WTC11 (cell line): ENCODE measurements at places on chromosomes 5 and 9. TPM values are rescaled to one million over a fixed set of nuclear protein-coding genes. Genes with fewer than 3 reads are reported as not detected.

DNA sequence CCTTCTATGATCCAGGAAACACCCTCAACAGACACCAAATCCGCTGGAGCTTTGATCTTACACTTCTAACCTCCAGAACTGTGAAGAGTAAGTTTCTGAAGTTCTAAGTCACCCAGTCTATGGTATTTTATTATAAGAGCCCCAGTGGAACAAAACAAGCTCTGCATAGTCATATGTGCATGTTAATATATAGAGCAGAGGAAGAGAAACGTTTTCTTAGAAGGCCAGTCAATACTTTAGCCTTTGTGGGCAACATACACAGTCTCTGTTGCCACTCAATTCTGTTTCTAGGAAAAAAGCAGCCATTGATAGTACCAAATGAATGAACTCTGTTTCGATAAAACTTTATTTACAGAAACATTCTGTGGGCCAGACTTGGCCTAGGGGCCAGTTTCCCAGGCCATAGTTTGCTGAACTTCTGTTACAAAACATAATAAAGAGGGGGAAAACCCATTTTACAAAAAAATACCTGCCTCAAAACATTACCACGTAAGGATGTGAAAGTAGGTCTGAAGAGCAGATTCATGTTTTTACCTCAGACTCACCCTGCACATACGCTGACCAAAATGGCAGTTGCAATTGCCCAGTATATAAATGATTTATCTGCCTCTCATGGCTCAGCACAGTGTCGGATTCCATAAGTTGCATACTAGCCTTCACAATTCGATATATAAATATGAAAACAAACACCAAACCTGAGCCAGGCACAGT lies 350.5 kb downstream of the SLIT3 start:
- no peak overlapping the region for H3K27ac ChIP-seq
- no peaks in the 10 kb centered on the region for H3K36me3 ChIP-seq
- DNase-seq, result no peak

Gene SNCB
- 6.8 to 13.4 TPM (median 9.6 TPM) in 3 replicates for total RNA-seq

GRCh38 chr5:68528821-68529273 lies 313.3 kb downstream of the PIK3R1 start:
- peaks cover 17% of the 10 kb centered on the region for H3K36me3 ChIP-seq
- H3K27ac ChIP-seq, result no peak overlapping the region
- DNase-seq, result no peak
- H3K4me3 ChIP-seq, result no peak overlapping the region
- no peaks in the 10 kb centered on the region for H3K27me3 ChIP-seq

Gene CTNND2
- 8.6 to 11.9 TPM (median 10.4 TPM) in 3 replicates for total RNA-seq

DNA sequence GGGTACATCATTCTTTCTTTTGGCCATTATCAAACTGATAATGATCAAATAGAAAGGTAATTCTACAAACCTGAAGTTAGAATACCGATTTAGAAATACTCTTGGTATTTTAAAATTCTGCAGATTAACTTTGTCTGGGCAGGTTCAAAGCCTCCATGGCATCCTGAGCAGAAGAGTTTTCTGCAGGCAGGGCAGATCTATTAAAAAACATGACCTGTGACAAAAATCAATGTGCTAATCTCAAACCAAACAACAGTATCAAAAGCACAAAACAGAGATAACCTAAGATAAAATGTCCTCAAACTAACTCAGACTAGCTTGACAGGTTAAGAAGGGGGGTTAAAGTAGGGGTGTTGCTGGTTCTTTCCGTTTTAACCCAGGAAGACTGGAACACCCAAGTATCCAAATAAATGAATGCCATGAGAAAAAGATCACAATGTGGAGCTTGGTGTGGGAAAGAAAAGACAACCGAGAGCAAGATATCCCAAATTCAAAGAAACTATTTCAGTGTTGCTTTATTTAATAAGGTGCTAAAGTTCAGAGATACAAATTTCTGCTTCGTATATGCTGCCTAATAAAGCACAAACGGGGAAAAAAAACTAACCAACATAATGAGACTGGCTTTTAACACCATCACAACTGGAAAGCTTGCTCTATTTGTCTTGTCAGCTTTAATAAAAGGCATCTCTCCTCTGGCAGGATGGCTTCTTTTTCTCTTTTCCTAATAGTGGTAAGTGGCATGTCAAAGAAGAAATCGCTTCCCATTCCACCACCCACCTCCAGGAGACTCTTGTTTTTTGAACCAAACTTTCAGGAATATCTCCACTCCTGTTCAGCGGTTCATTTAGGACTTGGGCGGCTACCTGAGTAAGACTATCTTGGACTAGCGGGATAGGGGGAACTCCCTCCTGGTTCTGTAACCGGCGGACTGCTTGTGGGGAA lies 2.3 kb downstream of the EFNA5 start:
- peaks cover 36% of the 10 kb centered on the region for H3K27me3 ChIP-seq
- no peak overlapping the region for H3K27ac ChIP-seq
- H3K4me1 ChIP-seq, result peaks cover 18% of the 10 kb centered on the region

DNA sequence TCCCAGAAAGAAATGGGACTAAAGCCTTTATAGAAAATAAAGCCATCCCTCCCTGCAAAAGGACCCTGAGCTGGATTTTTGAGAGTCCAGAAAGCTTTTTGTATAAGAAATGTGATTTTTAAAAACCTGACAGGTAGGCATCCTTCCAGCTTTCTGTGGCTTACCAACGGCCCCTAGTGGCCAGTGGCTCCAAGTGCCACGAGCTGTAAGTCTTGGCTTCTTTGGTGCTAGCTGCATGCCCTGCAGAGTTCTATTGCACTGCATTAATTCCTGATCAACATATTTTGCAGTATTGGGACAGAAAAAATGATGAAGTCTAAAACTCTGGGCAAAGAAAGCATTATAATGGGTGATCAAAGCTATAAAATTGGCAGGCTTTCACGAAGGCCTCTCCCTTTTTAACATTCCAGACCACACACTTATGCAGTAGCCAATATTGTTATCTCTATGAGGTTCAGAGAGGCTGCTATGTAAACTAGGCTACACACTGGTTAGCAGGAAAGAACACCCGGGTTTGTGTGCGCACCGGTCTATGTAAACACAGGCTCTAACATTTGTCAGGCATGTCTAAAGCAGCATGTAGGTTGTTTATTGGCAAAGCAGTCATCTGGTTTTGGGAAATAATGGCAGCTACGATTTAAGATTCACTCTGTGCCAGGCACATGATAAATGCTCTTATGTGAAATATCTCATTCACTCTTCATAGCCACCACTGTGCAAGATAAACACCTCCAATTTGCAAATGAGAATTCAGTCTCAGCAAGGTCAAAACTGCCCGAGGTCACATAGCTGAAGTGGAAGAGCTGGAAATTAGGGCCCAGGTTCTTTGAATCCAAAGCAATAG lies 55.2 kb downstream of the NMUR2 start:
- H3K4me3 ChIP-seq, result no peak overlapping the region
- peak; percentile 61 for DNase-seq
- peaks cover 7% of the 10 kb centered on the region for H3K4me1 ChIP-seq
- peaks cover 3% of the 10 kb centered on the region; the same call in 1 of the 2 replicates for H3K27me3 ChIP-seq
- no peak overlapping the region for H3K27ac ChIP-seq
- peaks cover 9% of the 10 kb centered on the region for H3K36me3 ChIP-seq

Gene PTCH1
- total RNA-seq, result 27.9 to 38.0 TPM (median 30.9 TPM) in 3 replicates

Gene FAXDC2
- total RNA-seq, result 3.9 to 6.0 TPM (median 5.5 TPM) in 3 replicates

DNA sequence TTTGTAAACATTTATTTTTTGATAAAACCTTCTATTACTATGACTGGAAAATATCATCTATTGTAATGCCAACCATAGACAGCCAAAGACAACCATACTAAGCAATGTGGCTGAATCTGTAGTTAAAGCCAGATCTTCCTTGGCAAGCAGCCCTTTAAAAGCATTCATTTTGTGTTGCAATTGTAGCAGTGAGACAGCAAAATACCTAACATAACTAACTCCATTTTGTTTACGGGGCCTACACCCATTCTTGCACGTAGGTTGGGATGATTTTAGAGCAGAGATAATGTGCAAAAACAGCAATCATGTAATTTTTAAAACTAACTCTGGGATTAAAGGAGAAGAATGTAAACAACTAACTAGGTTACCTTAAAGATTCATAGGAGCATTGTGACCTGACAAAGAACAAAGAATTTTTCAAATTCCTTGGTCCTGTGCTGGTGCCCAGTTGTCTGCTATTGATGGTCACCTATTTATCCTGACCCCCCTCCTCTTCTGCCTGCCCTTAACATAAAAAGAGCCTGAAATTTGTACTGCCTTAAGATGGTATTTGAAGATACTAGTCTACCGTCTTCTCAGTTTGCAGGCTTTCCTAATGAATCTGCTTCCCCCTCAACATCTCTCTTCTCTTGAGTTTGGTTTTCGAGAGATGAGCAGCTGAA lies 10.6 kb downstream of the IFNA1 start:
- H3K4me1 ChIP-seq, result peaks cover 15% of the 10 kb centered on the region
- H3K4me3 ChIP-seq, result no peak overlapping the region
- no peaks in the 10 kb centered on the region for H3K36me3 ChIP-seq
- no peaks in the 10 kb centered on the region; the same call in 1 of the 2 replicates for H3K27me3 ChIP-seq
- H3K27ac ChIP-seq, result no peak overlapping the region

Gene SLC4A9
- total RNA-seq, result 0.37 to 0.76 TPM (median 0.50 TPM) in 3 replicates

Gene CCDC69
- 8.2 to 12.4 TPM (median 8.6 TPM) in 3 replicates for total RNA-seq

- H3K36me3 ChIP-seq, result no peaks in the 10 kb centered on the region
- DNase-seq, result no peak
- peaks cover 50% of the 10 kb centered on the region for H3K4me1 ChIP-seq
Measured at GRCh38 chr5:142685418-142686209, at the start of gene FGF1. Gene FGF1, minus strand, starts transcription at chr5:142686090. Its CDS starts 71,963 bp downstream, at chr5:142614127.

- no peaks in the 10 kb centered on the region for H3K27me3 ChIP-seq
- DNase-seq, result no peak
- H3K4me1 ChIP-seq, result peaks cover 3% of the 10 kb centered on the region
Measured at GRCh38 chr9:134367791-134368490, 41.7 kb downstream of the RXRA start.

Gene TMEM252
- total RNA-seq, result not detected in 3 replicates

Gene BRD3OS
- 16.2 to 16.9 TPM (median 16.6 TPM) in 3 replicates for total RNA-seq

DNA sequence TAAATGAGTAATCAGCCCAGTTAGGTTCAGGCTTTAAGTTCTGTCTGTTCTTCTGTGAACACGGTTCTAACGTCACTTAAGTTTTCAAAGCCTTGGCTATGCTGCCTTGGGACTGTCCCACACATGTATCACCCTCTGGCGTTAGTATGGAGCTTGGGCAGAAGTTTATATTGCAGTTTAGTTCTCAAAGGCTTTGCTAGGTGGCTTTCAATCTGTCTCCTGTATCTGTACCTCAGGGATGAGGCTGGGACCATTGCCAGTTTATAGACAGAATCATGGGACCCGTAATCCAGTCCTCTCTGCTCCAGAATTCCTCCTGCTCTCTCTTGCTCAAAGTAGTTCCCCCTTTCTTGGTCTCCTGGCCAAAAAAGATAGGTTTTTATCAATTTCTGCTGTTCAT lies 12.1 kb downstream of the C9orf40 start:
- H3K27me3 ChIP-seq, result no peaks in the 10 kb centered on the region
- H3K4me3 ChIP-seq, result no peak overlapping the region
- no peak for DNase-seq
- H3K27ac ChIP-seq, result no peak overlapping the region
- no peaks in the 10 kb centered on the region for H3K36me3 ChIP-seq

Gene MEGF10
- 17.9 to 24.5 TPM (median 20.8 TPM) in 3 replicates for total RNA-seq

DNA sequence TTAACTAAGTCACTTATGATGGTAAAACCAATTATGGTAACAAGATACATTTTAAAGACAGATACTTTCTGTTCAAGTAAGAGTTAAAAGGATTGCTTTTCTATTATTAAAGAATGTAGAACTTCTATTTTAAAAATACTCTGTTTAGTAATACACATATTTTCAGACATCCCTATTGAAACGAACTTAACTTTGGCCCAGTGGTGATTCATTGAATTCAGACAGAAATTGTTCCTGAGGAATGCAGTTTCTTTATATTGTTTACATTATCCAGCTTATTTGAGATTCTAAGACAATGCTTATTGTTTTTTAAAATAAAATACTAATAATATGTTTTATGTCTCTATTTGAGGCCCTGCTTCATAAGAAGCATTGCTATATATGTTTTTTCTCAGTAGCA lies 816.4 kb downstream of the SEMA5A start:
- no peak overlapping the region for H3K4me3 ChIP-seq
- H3K36me3 ChIP-seq, result peaks cover 27% of the 10 kb centered on the region
- H3K4me1 ChIP-seq, result no peaks in the 10 kb centered on the region
- no peak overlapping the region for H3K27ac ChIP-seq
- H3K27me3 ChIP-seq, result no peaks in the 10 kb centered on the region; the same call in none of the 2 replicates
- DNase-seq, result no peak

- H3K36me3 ChIP-seq, result no peaks in the 10 kb centered on the region; the same call in 1 of the 2 replicates
- peaks cover 9% of the 10 kb centered on the region for H3K4me1 ChIP-seq
- no peak overlapping the region for H3K4me3 ChIP-seq
- peaks cover under 1% of the 10 kb centered on the region for H3K27me3 ChIP-seq
Measured at GRCh38 chr5:17132444-17133083, 84.9 kb upstream of the BASP1 start.

Gene TOR2A
- total RNA-seq, result 14.4 to 19.4 TPM (median 16.6 TPM) in 3 replicates

DNA sequence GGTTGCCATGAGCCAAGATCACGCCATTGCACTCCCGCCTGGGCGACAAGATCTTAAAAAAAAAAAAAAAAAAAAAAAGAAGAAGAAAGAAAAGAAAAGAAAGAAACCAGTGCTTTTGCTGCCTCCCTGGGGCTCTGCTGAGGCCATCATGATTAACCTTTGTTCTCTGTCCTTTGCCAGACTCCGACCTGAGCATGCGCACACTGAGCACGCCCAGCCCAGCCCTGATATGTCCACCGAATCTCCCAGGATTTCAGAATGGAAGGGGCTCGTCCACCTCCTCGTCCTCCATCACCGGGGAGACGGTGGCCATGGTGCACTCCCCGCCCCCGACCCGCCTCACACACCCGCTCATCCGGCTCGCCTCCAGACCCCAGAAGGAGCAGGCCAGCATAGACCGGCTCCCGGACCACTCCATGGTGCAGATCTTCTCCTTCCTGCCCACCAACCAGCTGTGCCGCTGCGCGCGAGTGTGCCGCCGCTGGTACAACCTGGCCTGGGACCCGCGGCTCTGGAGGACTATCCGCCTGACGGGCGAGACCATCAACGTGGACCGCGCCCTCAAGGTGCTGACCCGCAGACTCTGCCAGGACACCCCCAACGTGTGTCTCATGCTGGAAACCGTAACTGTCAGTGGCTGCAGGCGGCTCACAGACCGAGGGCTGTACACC lies 251.7 kb downstream of the MARCHF11 start:
- DNase-seq, result no peak
- H3K27ac ChIP-seq, result no peak overlapping the region
- no peaks in the 10 kb centered on the region for H3K27me3 ChIP-seq
- H3K4me1 ChIP-seq, result peaks cover 15% of the 10 kb centered on the region
- no peaks in the 10 kb centered on the region for H3K36me3 ChIP-seq

- H3K36me3 ChIP-seq, result no peaks in the 10 kb centered on the region
- H3K27ac ChIP-seq, result 0 out of 2 replicates have a peak overlapping the region, but pooled peaks have one; percentile 70
- no peak overlapping the region for H3K4me3 ChIP-seq
Measured at GRCh38 chr5:54426209-54426608, 29.3 kb upstream of the HSPB3 start.

GRCh38 chr5:4453655-4454054 lies 686.5 kb upstream of the ADAMTS16 start:
- H3K27ac ChIP-seq, result no peak overlapping the region
- no peak for DNase-seq
- H3K4me1 ChIP-seq, result no peaks in the 10 kb centered on the region
- H3K36me3 ChIP-seq, result no peaks in the 10 kb centered on the region

Gene RNF180
- 2.5 to 3.4 TPM (median 2.7 TPM) in 3 replicates for total RNA-seq
